ENCODE measurements at places on chromosomes 2 and 18.

GRCh38 chr2:19478409-19478808 lies 120.0 kb upstream of the OSR1 start:
- no peak for DNase-seq

- no peak for DNase-seq
Observed at GRCh38 chr18:21284540-21284939, 42.5 kb downstream of the GREB1L start.

DNA sequence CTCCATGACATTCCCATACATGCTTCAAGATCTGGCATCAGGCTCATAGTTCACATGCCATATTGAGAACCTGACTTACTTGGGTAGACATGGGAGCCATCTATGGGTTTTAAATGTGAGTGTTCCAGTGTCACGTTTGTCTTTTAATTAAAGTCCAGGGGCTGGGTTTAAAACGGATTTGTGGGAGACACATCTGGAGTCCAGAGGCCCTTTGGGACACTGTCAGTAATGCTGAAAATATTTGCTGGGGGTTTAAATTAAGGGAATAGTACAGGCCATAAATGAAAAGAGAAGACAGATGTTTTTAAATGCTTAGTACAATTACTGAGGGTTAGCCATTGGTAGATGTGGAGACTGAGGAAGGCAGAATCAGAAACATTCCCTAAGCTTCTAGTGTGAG lies 478.0 kb downstream of the PID1 start:
- no peak for DNase-seq

DNA sequence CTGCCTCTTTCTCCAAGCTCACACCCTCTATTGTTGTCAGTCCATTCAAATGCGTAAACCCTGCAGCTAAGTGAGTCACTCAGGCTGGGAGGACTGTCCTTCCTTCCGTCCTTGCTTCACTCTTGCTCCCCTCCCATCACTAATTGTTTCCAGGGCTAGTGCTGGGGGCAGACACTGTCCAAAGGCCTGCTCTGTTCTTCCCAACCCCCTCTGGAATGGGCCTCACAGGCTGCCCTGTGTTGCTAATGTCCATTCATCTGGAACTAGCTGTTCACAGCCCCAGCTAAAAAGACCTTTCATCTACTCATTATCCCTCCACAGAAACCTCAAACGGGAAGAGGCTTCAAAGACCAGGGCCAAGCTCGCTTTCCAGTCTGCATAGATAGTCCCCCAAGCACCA lies 31.9 kb upstream of the NRP2 start:
- DNase-seq: no peak

- DNase-seq: no peak
Observed at GRCh38 chr18:808086-808485, 4.0 kb downstream of the YES1 start.

DNA sequence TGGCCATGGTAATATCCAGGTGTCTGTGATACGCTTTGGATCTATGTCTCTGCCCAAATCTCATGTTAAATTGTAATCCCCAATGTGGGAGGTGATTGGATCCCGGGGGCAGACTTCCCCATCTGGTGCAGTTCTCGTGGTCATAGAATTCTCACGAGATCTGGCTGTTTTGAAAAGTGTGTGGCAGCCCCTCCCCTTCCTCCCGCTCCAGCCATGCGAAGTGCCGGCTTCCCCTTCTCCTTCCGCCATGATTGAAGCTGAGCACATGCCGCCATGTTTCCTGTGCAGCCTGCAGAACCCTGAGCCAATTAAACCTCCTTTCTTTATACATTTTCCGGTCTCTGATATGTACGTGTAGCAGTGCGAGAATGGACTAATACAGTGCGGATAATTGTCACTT lies 42.5 kb downstream of the GPC1 start:
- no peak for DNase-seq

DNA sequence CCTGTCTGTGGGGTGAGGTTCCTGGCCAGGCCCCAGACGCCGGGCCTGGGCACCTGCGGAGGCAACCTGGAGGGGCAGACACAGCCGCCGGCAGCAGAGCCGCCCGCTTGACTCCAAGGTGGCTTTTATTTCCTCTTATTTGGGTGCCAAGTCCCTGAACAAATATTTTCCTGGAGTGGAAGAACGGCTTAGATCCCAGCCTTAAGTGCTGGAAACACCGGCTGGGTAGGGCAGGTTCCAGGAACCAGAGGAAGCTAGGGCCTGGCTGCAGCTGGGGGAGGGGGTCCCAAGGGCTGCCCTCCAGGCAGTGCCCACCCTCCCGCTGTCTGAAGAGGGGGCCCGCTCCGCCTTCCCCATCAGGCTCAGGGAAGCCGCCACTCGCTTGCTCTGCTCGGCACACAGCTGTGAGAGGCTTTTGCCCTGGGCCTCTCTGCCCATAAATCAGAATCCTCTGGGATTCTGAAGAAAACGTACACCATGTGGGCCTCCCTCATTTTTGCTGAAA lies 28.2 kb downstream of the SDC1 start:
- DNase-seq: no peak

- DNase-seq: no peak
Observed at GRCh38 chr2:128313091-128313836, 5.4 kb downstream of the HS6ST1 start.

Measured in stimulated activated CD8-positive, alpha-beta memory T cell treated with anti-CD3 and anti-CD28 coated beads, Interleukin-4, amount 100 ng/mL, for 24 hours (primary cell).